Retinal pigment epithelial cell (primary cell): ENCODE measurements at places on chromosomes 16 and 17.

DNA sequence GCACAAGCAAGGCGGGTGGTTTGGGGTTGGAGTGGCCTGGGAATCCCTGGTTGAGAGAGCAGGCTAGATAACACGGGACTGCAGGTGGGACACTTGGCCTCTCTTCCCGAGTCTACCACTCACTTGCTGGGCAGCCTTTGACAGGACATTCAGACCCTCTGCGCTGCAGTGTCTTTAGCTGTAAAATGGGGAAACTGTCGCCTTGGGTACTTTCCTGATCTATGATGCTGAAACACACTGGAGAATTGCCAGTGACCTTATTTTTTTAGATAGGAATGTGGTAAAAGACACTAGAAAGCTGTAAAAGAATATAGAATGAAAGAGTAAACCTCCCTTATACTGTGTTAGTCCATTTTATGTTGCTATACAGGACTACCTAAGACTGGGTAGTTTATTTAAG, 30.5 kb downstream of the KSR1 start:
- DNase-seq, result no peak

- DNase-seq, result no peak
Measured at GRCh38 chr16:87056083-87056482, 261.1 kb downstream of the C16orf95 start.

DNA sequence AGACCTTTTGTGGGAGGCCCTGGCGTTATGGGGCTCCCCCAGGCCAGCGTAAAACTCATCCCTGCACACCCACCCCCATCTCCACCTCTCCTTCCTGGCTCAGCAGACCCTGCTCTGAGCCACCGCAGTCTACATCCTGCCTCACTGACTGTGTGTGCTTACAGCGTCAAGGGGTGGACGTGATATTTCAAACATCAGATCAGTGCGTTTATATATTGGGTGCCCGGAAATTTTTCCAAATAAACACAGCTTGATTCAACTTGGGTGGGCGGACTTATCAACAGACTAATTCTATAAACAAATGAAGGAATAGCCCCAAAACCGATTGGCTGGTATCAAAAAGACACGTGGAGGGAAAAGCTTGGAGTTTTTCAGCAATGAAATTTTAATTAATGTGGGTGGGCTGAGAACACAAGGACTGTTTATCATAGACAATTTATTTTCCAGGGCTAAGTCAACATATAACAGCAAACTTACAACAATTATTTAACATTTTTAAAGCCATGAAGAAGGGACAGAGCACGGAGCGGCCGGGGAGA, at the start of gene FOXL1:
Gene FOXL1 (plus strand): TSS at position 489 of the 539 bp plus-strand sequence. CDS start 175 bp downstream, outside the sequence.
- no peak for DNase-seq

GRCh38 chr16:4057439-4057877, 58.8 kb downstream of the ADCY9 start:
- no peak for DNase-seq

GRCh38 chr16:49554681-49555080, 181.1 kb downstream of the C16orf78 start:
- no peak for DNase-seq

DNA sequence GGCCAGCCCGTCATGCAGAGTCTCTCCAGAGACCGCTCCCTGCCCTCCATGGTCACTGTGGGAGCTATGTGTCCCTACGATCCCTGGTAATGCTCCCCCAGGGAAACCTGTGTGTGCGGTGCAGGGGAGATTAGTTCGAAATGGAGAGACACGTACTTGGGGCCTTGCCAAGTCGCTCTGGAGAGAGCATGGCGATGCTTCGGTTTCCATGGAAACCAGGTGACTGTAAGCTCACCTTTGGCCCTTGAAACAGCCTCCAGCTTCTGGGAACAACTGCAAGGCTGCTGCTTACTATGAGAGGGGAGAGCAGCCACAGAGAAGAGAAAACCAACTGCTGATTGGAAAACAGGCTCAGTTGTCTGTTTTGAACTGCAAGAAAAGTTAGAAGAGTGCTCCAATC, 879.7 kb upstream of the EEF2KMT start:
- DNase-seq, result no peak

GRCh38 chr16:56864960-56865359, at the start of gene SLC12A3:
TSS of gene SLC12A3 (plus strand) at chr16:56865207. CDS start at chr16:56865236, 29 bp downstream.
- DNase-seq, result no peak

- DNase-seq, result no peak
Measured at GRCh38 chr16:1821861-1822611, 4.6 kb downstream of the HAGH start.
